Activated CD4-positive, alpha-beta T cell treated with anti-CD3 and anti-CD28 coated beads, Interleukin-2, amount 10 ng/mL, durations not matched to agents 7 days and 5 days (primary cell): ENCODE measurements at places on chromosomes 13 and 19. TPM values are rescaled to one million over a fixed set of nuclear protein-coding genes. Genes with fewer than 3 reads are reported as not detected.

Gene APC2
- 0.10 TPM for total RNA-seq

Gene LRG1
- total RNA-seq = 0.07 TPM

Gene SKA3
- 50.7 TPM for total RNA-seq

Gene EXOC3L2
- total RNA-seq = not detected

Gene NLRP5
- total RNA-seq = not detected

Gene GNG7
- total RNA-seq = 1.2 TPM

Gene DCLK1
- total RNA-seq = not detected

Gene ARHGEF1
- 761 TPM for total RNA-seq

Gene CEACAM21
- 72.0 TPM for total RNA-seq

Gene CDADC1
- 10.5 TPM for total RNA-seq

Gene MED16
- 72.5 TPM for total RNA-seq

Gene ZNF20
- total RNA-seq = 3.7 TPM

Gene NLRP11
- total RNA-seq = not detected

Gene CRYL1
- 10.5 TPM for total RNA-seq

Gene PPAN
- total RNA-seq = 77.9 TPM

Gene SIGLEC5
- not detected for total RNA-seq

Gene SIAH3
- 0.08 TPM for total RNA-seq

Gene EGLN2
- total RNA-seq = 124 TPM

Gene PDX1
- not detected for total RNA-seq

Gene S1PR5
- not detected for total RNA-seq

Gene FBN3
- not detected for total RNA-seq

Gene FCER2
- 0.30 TPM for total RNA-seq

Gene LGALS7B
- not detected for total RNA-seq

Gene PROZ
- total RNA-seq = 0.19 TPM

Gene URAD
- not detected for total RNA-seq

Gene ERICH4
- not detected for total RNA-seq

Gene ZNF628
- 9.7 TPM for total RNA-seq
